Fibroblast of skin of abdomen (primary cell): ENCODE measurements at places on chromosomes 1 and 21.

DNA sequence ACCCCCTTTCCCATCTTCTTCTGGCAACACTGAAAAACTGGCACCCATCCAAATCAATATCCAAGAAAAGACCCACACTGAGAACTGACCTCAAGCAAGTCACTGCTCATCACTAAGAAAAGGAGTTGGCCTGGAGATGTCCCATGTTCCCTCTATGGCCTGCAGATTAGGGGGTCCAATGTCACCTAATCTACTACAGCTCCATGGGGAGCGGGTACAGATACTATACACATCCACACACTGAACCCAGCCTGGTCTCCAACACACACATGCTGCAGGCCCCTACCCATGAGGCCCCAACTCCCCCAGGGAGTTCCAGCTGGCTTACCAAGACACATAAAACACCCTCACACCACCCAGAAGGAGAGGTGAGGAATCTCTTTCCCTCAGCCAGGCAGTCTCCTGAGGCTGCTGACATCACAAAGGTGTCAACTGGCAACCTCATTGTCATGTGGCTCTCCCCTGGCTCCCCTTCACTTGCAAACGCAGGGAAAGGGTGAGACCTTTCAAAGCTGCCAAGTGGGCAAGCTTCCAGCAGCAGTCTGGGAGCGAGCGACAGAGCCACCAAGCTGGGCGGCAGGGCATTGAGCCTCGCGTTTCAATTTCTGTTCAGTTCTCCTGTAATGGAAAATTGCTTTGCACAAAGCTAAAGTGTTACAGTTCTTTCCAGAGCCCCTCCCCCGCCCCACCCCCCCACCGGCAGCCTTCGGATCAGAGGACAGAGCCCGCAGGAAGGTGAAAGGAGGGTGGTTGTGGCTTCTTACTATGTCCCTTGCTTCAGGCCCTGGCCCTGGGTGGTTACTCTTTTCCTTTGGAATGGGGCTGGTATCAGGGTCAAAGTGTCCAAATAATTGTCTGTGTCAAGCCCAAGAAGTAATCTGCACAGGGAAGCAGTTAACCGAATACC is at the start of gene LRRC52:
Gene LRRC52, plus strand, starts transcription at position 469 of the 907 bp plus-strand sequence. Its CDS starts 297 bp downstream, at position 766.
- DNase-seq: no peak

DNA sequence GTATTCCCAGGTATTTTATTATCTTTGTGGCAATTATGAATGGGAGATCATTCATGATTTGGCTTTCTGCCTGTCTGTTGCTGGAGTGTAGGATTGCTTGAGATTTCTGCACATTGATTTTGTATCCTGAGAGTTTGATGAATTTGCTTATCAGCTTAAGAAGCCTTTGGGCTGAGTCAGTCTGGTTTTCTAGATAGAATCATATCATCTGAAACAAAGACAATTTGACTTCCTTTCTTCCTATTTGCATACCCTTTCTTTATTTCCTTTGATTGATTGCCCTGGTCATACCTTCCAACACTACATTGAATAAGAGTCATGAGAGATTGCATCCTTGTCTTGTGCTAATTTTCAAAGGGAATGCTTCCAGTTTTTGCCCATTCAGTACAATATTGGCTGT is 8.0 kb downstream of the OR2L3 start:
- no peak for DNase-seq

DNA sequence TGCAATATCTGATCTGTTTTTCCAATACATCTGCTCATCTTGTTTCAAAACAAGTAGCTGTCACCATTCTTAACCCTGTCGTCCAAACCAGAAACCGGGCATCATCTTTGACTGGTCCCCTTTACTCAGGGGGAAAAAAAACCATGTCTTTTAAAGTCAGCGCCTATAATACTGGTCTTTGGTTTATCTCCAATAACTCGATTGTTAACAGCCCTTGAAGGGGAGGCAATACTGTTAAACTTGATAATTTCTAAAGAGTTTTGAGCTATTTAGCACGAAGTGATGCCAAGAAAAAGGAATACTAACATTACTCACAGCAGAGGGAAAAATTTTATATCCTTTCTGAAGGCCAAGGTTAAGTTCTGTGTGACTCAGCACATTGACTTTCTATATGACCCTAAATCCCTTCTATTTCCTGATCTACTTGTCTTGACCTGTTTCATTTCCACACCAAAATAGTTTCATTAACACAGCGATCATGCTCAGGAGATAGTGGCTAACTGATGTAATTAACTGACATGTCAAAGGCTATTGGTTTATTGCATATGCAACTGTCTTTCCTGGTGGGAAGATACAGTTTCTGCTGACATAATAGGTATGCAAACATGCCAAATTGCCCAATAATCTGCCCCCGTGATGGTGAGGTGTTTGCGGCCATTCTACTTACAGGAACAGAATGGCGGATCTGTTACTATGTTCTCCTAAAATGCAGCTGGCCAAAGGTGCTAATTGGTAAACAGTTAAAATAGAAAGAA is 59.1 kb downstream of the NFIA start:
- DNase-seq: peak; percentile 60

GRCh38 chr1:156813750-156814570 is 2.7 kb downstream of the SH2D2A start:
- DNase-seq: peak; percentile 47

DNA sequence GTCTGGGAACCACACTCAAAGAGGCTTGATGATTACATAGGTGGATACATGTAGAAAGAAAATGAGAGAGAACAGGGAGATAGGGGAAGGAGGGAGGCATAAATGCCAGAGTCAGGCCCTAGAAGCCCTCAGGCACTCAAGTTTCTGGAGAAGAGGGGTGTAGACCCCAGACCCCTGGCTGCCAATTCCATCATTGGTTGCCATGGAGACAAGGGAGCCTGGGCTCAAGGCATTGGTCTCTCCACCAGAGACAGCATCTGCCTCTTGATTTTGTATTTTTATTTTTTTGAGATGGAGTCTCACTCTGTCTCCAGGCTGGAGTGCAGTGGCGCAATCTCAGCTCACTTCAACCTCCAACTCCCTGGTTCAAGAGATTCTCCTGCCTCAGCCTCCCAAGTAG is 114.3 kb upstream of the GRIK3 start:
- DNase-seq: no peak

DNA sequence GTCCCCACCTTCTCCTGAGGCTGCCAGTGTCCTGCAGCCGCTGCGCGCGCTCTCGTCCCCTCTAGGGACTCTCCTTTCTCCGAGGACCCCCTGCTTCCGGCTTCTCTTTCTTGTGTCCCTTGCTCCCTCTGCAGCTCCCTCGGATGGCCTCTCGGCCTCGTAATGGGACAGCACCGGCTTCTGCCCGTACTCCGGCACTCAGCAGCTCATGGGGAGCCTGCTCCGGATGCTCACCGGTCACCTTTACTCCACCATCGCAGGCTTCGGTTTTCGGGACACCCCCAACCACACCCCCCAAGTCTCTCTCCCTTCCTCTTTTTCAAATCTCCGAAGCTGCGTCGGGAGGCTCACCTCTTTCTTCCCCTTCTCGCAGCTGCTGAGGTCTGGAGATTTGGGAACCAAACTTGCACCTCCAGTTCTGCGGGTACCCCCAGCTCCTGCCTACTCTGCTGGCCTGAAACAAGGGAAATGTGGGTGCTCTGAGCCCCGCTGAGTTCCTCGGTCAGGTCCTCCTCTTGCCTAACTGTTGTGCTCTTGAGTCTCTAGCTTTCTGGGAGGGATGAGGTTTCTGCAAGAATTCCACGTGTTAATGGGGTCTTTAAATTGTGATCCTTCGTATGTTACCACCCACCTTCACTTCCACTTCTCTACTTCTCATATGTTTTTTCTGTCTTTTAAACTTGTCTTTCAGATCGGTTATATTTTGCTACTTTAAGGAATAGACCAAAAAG is 930 bp downstream of the CDC14A start:
- no peak for DNase-seq

GRCh38 chr1:159935719-159936272 is 9.6 kb downstream of the IGSF9 start:
- DNase-seq: no peak

DNA sequence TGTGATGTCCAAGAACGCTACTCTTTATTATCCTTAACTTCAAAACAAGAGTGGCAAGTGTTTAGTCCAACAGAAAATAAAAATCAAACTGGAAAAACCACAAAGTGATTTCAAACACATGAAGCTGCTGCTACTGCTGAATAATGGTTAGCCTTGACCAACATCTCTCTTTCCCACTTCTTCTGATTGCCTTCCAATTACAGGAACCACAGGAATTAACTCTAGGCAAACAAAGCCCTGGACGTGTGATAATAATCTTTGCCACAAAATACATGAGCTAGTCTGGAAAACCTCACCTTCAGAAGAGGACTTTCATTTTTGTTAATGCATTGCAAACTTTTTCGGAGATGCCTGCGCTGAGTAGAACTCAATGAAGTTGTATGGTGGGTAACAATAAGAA is 48.6 kb upstream of the COL11A1 start:
- DNase-seq: peak; percentile 57

DNA sequence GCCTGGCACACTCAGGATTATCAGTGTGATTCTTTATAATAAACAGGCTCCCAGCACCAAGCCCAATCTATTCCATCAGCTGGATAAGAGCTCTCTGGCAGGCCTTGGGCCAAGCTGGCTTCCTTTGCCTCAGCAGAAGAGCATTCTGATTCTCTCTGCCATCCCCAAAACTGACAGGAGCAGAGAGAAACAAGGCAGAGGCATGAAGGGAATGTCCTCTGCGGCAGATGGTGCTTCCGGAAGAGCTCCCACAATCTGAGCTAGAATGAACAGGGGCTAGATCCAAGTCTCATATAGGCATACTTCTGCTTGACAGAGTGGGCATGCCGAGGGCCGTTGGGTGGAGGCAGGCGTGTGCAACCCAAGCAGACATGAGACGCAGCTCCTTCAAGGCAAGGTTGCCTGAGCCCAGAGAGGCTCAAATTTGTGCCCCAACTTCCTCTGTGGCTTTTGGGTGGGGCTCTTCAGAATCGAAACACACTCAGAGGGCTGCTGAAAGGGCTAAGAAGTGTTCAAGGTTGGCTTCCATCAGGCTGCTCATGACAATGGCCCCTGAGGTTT is 4.0 kb downstream of the CAPN2 start:
- DNase-seq: peak; percentile 69

GRCh38 chr1:10940451-10940804 is 72.0 kb upstream of the TARDBP start:
- DNase-seq: no peak

DNA sequence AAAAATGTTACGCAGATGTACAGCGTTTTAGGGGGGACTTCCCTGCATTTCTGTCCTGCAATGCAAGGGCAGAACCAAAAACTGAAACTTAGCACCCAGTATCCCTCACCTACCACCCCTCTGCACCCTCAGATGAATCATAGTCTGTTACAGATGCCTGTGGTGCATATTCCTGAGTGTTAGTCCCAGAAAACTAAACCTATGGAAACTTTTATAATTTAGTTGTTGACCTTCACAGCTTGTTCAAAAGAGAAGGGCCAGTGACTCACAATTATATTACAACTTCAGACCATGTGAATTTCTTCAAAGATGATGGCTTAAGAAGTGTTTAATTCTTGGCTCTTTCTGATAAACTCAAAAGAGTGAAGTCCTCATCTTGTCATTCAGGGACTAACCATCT is 5.8 kb downstream of the PTGER3 start:
- peak; percentile 13 for DNase-seq

- no peak for DNase-seq
These were observed 20.0 kb downstream of the YIPF1 start for GRCh38 chr1:53869454-53870117.

- no peak for DNase-seq
These were observed 150.3 kb downstream of the TNFSF18 start for GRCh38 chr1:172900376-172900997.

GRCh38 chr1:237341391-237341790 is 299.4 kb downstream of the RYR2 start:
- no peak for DNase-seq

GRCh38 chr1:23242414-23242813 is 25.1 kb upstream of the HTR1D start:
- DNase-seq: no peak

DNA sequence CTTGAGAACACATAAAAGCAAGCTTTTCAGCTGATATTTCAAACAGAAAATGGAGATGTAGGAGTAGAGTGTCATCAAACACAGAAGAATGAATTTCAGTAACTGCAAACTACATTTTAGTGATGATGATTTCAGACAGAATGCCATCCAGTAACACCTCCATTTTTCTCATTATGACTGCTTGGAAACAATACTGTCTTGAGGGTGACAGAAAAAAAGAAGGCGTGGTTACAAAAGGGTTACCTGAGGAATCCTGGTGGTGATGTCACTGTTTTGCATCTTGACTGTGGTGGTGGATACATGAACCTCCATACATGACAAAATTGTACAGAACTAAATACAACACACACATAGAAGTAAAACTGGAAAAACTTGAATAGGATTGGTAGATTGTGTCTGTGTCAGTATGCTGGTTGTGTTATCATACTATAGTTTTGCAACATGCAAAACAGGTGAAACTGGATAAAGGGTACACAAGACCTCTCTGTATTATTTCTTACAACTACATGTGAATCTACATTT is 375.9 kb downstream of the PTBP2 start:
- DNase-seq: no peak

DNA sequence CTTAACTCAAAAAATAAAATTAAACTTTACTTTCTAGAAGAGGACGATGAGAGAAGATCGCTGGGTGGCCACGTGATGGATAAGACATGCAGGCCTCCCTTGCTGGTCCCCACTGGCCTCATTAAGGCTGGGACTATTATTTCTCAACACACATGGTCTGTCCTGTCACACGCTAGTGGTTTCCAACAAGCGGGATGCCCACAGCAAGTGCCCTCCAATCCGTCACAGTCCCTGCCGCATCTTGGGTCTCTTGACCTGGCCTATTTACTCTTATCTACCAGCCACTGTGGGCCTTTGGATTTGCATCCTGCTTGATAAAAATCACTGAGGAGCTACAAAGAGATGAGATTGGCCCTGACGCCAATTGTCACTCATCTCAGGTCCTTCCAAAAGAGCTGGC is 30.0 kb downstream of the CAPZB start:
- no peak for DNase-seq

DNA sequence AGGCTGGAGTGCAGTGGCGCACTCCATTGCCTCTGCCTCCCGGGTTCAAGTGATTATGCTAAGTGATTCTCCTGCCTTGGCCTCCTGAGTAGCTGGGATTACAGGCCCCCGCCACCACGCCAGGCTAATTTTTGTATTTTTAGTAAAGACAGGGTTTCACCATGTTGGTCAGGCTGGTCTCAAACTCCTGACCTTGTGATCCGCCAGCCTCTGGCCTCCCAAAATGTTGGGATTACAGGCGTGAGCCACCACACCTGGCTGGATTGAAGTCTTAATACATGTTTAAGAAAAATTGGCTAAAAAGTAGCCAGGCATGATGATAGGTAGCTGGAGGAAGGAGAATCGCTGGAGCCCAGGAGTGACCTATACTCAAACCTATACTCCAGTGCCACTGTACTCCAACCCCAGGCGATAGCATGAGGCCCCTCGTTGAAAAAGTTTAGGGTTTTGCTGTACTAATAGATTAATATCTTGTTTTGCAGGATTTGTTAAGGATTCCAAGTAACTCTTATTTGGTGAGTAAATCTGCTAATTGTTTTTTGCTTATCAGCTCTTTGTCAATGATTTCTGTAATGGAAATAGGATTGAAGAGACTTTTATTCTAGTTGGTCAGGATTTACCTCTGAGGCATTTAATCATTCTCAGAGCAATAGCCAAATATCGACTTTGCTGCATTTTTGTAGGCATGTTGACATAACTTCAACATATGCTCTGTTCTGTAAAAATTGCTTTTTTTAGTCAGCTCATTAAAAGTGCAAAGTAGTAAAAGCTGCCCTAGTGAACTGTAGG is 2.0 kb downstream of the RCC1 start:
- DNase-seq: peak; percentile 4

- DNase-seq: no peak
These were observed 11.6 kb downstream of the SDCCAG8 start for GRCh38 chr1:243267471-243267880.

GRCh38 chr1:170520601-170521000 is 11.4 kb upstream of the GORAB start:
- peak; percentile 13 for DNase-seq
